ENCODE measurements at places on chromosomes 11 and 22. TPM values are rescaled to one million over a fixed set of nuclear protein-coding genes. Genes with fewer than 3 reads are reported as not detected.

FXYD6 gene
- 8.0 TPM for total RNA-seq

DEFB131B gene
- total RNA-seq: not detected

SCN4B gene
- 10.4 TPM for total RNA-seq

DNA sequence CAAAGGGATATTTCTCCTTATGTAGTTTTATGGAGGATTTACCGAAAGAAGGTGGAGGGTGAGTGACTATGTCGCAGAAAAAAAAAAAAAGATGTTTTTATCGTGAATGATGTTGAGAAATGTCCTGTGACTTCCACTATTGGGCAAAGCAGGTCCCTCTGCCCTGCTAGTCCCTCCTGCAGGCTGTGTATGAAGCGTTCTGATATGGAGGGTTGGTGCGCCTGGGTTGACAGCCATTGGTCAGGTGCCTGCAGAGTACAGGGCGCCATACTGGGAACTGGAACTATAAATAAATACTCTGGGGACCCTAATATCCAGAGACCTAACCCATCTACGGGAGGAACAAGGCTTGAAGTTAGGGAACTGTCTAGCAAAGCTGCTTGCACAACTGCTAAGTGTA lies 1.5 kb downstream of the IL17RA start:
- DNase-seq: no peak

CNGA4 gene
- 0.17 TPM for total RNA-seq

- DNase-seq: no peak
These were observed 30.1 kb upstream of the SLC22A12 start for GRCh38 chr11:64560941-64561340.

APOBEC3H gene
- 1.3 TPM for total RNA-seq

SLC22A8 gene
- total RNA-seq: not detected

DNA sequence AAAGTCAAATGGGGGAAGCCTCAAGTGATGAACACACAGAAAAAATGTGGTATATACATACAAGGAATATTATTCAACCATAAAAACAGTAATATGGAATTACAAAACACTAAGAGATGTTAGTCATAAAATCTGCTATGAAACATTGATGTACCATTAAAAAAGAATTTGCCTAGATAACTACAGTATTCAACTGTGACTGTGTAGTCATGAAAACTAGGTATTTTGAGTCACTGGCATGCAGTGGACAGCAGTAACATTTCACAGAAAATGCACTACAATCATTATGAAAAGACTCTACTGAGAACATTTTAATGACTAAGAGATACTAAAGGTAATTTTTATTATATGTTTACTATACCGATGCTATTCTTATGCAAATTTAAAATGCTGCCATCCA lies 11.7 kb downstream of the ZNF195 start:
- DNase-seq: no peak

XNDC1N gene
- 5.9 TPM for total RNA-seq

DNA sequence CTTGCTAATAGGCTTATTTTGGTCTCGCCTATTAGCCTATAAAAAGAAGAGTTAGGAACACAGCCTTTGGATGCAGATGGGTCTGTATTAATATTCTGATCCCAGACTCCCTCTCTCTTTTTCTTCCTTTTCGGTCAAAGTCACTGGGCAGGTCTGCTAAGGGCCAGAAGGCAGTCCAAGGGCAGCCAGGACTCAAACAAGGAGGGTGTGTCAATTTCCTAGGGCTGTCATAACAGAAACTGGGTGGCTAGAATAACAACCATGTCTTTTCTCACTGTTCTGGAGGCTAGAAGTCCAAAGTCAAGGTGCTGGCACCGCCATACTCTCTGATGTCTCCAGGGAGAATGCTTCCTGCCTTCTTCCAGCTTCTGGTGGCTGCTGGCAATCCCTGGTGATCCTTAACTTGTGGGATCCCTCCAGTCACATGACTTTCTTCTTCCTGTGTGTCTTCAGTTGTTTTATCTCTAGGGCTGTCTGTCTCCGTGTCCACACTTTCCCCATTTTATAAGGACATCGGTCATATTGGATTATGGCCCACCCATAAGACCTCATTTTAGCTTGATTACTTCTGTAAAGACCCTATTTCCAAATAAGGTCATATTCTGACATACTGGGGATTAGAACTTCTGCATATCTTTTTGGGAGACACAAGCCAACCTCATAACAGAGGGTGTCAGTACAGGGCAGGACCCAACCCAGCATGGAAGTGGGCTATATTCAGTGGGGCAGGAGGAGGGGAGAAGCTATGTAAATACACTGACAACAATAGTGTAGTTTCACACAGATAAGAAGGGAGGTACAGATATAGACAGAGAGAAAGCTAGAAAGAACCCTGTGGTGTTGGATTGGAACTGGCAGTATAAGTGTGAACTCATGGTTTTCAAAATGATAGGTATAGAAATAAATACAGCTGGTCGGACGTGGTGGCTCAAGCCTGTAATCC lies 5.9 kb upstream of the CSF2RB start:
- no peak for DNase-seq

- peak; percentile 88 for DNase-seq
These were observed 671 bp upstream of the PICALM start for GRCh38 chr11:86069408-86070101.

DNA sequence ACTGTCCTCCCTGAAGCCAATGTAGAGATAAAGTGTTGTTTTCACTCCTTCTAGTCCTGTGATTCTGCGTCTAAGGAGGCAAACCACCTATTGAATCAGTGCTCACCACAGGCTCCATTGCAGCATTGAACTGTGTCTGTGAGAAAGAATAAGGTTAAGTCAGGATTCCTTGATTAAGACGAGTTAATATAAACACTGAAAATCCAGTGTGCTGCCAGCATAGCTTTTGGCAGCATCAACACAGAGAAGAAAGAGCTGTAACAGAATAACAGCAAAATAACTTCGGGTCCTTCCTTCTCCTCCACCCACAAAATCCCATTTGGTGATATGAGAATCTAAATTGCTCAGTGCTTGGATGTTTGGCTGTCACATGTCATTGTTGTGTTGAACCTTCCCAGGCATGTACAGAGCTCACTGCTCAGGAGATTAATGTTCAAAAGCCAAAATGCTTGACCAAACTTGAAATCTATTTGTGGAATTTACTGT lies 185.2 kb upstream of the DDI1 start:
- peak; percentile 64 for DNase-seq

ARSA gene
- 16.7 TPM for total RNA-seq

- DNase-seq: no peak
These were observed 56.7 kb downstream of the TIMP3 start for GRCh38 chr22:32858121-32858703.

MFNG gene
- under 0.01 TPM for total RNA-seq

DNA sequence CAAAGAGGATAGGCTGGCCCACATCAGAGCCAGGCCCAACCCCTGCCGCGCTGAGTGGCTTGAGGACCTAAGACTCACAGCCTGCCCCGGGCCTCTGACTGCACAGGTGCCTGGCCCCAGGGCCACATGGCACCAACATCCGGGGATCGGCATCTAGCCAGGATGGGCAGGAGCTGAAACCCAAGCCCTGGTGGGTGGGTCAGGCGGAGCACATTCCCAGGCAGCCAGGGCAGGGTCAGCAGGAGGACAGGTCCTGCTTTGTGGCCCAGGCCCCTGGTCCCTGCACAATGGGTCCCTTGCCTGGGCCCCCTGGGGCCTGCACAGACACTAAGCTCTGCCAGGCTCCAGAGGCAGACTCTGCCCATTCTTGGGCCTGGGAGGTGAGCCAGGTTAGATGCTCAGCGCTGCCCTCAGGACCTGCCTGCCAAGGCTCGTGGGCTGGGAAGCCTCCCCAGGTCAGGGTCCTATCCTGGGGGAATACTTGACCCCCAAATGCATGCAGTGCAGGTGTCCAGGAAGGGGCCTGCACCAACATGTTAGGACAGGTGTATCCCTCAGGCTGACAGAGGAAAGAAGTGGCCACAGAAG lies 33.5 kb downstream of the ARVCF start:
- no peak for DNase-seq

NXF1 gene
- 17.2 TPM for total RNA-seq

DNA sequence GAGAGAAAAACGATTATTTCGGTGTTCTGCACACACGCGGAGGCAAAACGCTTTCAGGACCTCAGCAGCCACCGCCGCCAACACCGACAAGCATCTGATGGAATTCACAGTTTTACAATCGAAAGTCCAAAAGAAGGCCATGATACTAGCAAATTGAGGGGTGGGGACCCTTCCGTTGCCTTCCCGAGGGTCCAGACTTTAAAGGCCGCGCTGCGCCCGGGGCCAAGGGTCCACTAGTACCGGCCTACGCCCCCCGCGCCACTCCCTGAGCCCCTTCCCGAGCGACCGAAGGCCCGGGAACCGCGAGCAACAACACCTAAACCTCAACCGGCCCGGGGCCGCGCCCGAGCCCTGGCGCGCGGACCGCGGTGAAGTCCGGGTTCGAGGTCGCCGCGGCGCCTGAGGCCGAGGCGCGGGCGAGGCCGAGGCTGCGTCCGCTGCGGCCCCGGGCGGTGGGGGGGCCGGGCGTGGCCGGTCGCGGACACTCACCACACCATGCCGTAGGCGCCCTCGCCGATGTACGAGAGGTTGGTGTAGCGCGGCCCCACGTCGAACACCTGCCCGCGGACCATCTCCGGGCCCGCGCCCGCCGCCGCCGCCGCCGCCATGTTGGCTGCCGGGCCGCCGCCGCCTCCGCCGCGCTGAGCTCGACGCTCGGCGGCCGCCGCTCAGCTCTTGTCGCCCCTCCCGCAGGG lies 465 bp downstream of the MAPK1 start:
- DNase-seq: peak; percentile 7

GRCh38 chr22:37228106-37229011 lies 15.7 kb downstream of the RAC2 start:
- peak; percentile 73 for DNase-seq

GRCh38 chr22:36351921-36352802 lies 35.6 kb downstream of the MYH9 start:
- peak; percentile 77 for DNase-seq

TCN1 gene
- not detected for total RNA-seq

GRCh38 chr22:50146439-50147238 lies 23.9 kb upstream of the PANX2 start:
- DNase-seq: peak; percentile 58

DNA sequence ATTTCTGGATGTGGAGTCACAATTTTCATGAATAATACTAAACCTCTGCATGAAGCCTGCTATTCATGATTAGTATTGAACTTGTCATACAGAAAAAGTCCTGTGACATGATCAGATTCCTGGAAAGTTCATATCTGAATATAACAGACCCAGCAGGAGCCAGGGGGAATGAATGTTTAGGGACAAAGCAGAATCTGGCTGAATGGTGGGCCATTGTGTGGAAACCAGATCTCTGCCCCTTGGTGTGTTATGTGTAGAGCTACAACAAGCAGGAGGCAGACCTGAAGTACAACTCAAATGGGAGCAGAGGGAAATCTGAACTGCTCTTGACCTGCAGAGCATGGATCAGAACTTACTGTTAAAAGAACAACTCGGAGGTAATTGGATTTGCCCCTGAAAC lies 30.3 kb downstream of the KREMEN1 start:
- no peak for DNase-seq

OVCH2 gene
- not detected for total RNA-seq

- DNase-seq: no peak
These were observed 942 bp upstream of the TSPAN18 start for GRCh38 chr11:44725757-44726282.

- no peak for DNase-seq
These were observed 151.7 kb downstream of the CEP164 start for GRCh38 chr11:117479372-117479771.

DNA sequence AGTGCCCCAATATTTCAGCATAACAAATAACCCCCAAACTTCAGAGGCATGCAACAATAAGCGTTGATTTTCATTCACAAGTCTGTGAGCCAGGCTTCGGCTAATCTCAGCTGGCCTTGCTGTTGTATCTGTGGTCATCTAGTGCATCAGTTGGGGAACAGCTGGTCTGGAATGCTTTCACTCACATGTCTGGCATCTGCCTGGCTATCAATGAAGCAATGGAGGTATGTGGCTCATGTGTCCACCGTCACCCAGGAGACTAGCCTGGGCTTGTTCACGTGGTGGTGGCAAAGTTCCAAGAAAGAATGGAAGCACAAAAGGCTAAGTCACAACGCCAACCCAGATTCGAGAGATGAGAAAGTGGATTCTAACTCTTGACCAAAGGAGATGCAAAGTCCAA lies 304.8 kb upstream of the ISX start:
- DNase-seq: peak; percentile 6

GRCh38 chr11:111355956-111356659 lies 23.0 kb downstream of the POU2AF1 start:
- no peak for DNase-seq

GRCh38 chr11:115698243-115698642 lies 194.0 kb upstream of the CADM1 start:
- DNase-seq: no peak

GRCh38 chr11:10539339-10539738 lies 1.6 kb downstream of the RNF141 start:
- DNase-seq: no peak

DNA sequence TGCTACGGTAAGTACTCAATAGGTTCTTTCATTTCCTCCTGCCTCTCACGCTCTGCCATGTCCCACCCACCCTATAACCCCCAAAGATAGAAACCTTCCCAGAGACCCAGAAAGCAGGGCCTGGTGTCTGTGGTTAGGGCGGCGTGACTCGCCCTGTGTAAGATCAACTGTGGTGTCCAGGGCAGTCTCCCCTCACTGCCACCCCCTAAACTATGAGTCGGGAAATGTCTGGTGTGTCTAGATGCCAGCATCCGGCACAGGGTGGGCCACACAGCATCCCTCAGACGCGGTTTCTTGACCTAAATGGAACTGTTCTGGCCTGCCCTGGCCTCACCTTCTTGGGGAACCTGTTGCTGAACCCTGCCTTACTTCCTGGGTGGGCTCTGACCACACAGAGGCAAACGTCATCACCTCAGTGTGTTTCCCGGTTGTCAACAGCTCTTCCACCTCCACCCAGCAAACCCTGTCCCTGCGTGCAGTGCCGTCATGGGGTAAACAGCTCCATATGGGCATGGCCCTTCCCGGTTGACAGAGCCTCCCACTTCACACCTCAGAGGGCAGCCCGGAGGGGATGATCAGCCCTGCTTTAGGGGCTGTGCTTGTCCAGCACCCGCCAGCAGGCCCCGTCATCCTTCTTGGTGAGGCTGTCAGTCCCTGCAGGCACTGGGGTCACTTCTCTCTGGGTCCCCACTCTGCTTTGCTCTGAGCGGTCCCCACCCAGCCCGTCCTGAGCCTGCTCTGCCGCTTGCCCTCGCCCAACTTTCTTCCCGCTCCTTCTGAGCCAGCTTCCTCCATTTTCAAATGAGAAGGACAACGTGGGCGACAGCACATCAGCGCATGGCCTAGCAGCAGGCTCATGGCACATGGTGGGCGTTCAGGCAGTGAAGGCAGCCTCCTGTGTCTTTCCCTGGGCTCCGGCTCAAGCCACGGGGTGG lies 6.0 kb downstream of the WNT11 start:
- DNase-seq: no peak

DNA sequence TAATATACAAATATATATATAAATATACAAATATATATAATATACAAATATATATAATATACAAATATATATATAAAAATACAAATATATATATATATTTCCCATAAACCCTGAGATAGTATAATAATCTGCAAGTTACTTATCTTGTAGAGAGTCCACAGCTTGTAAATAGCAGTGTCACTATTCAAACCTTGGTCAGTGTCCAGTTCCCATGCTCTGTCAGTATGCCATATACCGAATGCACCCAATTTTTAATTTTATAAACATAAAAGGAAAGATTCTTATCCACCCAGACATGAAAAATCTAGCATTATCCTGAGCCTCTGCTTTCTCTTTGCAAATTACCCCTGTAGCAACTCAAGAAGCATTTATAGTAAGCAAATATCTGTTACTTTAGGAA lies 21.6 kb upstream of the CTSC start:
- DNase-seq: no peak

Measured in fibroblast of lung (primary cell).